ENCODE measurements at places on chromosomes 2 and 18.

DNA sequence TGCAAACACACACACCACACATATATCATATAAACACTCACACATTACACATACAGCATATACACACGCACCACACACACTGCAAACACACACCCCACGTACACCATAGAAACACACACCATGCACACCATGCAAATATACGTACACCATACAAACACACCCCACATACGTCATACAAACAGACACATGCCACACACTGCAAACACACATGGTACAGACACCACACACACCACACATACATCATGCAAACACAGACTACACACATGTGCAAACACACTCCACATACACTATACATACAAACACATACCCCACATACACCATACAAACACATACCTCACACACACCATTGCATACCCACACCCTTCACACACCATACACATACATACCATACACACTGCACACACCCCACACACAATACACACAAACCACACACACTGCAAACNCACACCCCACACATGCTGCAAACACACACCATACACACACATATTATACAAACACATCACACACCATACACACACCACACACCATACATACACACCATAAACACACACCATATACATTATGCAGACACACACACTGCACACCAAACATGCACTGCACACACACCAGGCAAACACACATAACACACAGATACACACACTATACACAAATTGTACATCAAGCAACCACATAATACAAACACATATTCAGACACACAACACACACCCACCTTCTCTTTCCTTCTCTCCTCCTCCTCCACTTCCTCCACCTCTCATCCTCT, 120.4 kb downstream of the SEPTIN10 start:
- no peak for DNase-seq

DNA sequence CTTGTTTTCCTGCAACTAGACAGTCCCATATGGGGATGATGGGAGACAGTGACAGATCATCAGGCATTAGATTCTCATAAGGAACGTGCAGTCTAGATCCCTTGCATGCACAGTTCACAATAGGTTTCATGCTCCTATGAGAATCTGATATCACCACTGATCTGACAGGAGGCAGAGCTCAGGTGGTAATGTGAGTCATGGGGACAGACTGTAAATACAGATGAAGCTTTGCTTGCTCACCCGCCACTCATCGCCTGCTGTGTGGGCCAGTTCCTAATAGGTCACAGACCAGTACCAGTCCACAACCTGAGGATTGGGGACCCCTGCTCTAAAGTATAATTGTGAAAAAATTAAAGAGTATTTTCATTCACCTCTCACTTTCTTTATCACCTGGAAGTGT, 23.6 kb upstream of the RAB1A start:
- DNase-seq = no peak

GRCh38 chr18:57975805-57976204, 68.2 kb upstream of the NEDD4L start:
- DNase-seq = no peak

- no peak for DNase-seq
Measured at GRCh38 chr2:54609647-54610046, 113.8 kb upstream of the EML6 start.

GRCh38 chr2:9618410-9618809, 12.4 kb downstream of the YWHAQ start:
- no peak for DNase-seq

DNA sequence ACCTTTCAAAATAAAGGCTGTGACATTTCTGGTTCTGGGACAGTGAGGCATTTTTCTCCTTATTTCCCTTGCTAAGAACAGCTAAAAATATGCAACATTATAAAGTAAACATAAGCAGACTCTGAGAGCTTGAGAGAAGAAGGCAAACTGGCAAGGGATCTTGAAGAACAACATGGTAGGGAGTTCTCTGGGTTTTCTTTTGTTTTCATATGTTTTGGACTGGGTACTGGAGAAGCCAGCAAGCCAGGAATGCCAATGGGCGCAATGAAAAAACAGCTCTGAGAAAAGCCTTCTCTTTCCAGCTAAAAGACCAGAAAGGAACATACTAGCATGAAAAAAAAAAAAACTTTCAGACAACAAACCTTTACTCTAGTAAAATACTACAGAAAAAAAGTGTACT, 351.4 kb upstream of the HS6ST1 start:
- DNase-seq = no peak

DNA sequence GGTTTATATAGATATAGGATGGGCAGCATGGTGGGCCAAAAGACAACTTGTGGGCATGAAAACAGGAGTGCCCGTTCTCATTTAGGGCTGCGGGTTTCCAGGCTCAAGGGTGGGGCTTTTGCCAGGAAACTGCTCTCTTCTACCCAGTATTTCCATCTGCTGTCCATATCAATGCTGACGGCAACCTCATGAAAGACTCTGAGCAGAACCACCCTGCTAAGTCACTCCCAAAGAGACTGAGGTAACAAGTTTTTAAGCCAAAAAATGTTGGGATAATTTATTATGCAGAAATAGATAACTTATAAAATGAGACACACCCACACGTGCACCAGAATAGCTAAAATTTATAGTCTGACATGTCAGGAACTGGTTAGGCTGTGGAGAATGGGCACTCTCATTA, 36.1 kb upstream of the MPPE1 start:
- no peak for DNase-seq

GRCh38 chr18:22250591-22250996, 81.2 kb downstream of the GATA6 start:
- DNase-seq = no peak

DNA sequence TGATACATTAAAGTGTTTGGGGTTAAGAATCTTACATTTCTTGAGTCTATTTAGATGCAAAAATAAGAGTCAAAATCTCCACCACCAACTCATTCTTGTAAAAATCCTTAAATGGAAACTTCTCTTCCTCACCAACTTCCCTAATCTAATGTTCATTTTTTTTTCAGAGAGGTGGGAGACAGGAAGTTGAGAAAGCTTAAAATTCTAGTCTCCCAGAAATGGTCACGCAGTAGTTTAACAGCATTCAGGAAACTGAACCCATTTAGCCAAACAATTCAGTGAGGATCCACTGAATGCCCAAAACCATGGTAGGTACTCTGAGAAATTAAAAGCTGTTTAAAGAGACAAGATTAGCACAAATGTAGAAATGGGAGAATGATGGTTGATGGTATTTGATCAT, 69.0 kb downstream of the TXNL1 start:
- no peak for DNase-seq

- DNase-seq = no peak
Measured at GRCh38 chr18:23058746-23059415, 76.4 kb upstream of the CABLES1 start.

Measured in endothelial cell (in vitro differentiated cells).